ENCODE measurements at places on chromosomes 1 and 21.

GRCh38 chr1:230797376-230797920 is 50.3 kb downstream of the CAPN9 start:
- no peak for DNase-seq

- DNase-seq, result peak; percentile 84
These were observed 96.3 kb downstream of the BCAR3 start for GRCh38 chr1:93585059-93585966.

DNA sequence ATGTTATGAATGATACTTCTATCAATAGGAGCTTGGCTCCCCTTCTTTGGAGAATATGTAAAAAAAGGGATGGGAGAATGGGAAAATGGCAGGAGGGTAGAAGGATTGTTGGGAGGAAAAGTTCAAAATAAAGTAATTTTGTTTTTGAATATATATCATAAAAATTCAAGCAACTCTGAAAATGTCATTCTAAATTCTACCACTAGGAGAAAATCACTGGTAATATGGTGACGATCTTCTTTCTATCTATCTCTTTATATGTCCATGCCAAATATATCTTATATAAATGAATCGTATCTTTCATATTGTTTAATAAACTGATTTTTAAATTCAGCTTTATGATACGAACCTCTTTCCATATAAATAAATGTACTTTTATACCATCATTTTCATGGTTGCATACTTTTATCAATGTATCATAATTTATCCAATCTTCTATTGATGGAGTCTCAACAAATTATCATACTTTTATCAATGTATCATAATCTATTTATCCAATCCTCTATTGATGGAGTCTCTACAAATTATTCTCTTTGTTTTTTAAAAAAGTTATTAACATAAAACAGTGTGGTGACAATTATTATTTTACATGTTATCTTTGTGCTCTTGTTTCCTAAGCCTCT is 73.7 kb upstream of the MARK1 start:
- DNase-seq, result peak; percentile 8

- no peak for DNase-seq
These were observed 31.2 kb upstream of the ZNF697 start for GRCh38 chr1:119679223-119679622.

DNA sequence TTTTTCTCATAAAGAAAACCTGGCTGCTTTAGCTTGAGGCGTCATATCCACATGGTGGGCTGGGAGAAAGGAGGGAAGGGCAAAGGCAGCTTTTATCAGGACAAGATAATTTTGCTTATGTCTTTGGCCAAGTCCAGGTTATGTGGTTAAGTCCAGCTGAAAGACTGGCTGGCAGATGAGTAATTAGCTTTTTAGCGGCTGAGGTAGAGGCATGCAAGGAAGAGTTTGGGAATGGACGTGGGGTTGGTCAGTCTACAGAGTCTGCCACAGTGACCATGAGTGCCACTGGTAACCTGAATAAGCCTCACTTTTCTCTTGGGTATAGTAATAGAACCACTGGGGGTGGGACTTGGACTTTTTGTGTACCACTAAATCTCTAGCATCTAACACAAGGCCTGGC is 39.8 kb downstream of the NEK7 start:
- no peak for DNase-seq

DNA sequence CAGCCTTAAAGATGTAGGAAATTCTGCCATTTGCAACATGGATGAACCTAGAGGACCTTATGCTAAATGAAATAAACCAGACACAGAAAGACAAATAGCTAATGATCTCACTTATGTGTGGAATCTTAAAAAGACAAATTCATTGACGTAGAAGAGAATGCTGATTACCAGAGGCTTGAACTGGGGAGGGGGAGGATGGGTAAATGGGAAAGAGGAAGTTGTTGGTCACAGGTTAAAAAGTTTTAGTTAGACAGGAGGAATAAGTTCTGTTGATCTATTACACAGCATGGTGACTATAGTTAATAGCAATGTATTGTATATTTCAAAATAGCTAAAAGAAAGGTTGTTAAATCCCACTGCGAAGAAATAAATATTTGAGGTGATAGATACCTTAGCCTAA is 62.8 kb downstream of the PKN2 start:
- no peak for DNase-seq

DNA sequence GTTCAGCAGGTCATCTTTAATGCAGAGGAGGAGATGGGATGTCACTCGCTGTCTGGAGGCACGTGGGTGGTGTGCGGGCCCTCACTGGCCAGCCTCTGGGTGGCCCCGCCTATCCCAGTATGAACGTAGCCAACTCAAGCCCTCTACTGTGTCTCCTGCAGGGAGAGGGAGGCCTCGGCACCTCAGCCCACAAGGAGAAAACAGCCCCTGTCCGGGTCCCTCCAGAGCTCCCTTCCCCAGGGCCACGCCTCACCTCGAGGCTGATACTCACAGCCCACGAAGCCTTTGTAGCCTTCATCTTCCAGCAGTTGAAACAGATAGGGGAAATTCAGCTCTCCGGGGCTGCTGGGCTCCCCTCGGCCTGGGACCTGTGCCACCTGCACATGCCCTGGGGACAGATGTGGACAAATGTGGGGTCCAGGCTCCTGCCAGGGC is 2.6 kb downstream of the HYI start:
- DNase-seq, result no peak

DNA sequence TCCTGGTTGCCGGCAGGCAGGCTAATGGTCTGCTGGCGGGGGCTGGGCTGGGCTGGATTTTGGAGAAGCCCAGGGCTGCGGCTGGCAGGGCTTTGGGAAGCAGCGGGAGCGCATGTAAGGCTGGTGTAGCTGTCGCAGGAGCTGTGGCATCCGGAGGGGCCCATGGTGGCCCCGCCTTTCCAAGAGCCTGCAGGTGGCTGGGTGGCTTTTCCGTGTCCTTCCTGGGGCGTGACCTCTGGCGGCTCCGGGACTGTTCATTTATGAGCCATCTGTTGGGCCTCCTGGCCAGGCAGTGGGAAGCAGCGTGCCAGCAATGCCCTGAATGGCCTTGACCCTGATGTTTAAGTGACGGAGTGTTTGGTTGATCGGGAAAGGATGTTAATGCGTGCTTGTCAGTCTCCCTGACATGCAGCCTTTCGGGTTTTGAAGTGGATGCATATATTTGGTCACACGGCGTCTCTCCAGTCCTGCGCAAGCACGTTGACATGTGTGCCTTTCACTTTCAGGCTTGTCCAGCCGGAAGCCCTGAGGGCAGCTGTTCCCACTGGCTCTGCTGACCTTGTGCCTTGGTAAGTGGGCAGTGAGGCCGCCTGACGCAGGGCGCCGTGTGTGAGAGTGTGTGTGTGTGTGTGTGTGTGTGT is 38.5 kb downstream of the AGPAT3 start:
- DNase-seq, result no peak

- DNase-seq, result no peak
These were observed 27.6 kb downstream of the CTNNBIP1 start for GRCh38 chr1:9882296-9882944.

DNA sequence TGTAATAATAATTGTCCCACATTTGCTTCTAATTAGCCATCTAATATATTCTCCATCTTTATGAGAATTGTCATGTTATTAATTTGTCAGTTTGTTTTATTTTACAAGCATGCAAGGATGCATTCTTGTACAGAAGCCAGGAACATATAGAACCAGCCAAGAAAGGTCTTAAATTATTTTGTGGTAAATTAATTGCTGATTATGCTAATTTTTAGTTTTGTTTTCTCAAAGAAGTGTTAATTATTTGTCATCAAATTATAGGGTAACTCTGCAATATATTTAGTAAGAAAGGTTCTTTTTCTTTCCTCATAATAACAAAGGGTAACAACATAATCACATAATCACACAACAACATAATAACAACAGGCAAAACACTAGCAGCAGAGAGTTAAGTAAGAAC is 5.7 kb downstream of the CLIC6 start:
- DNase-seq, result no peak

DNA sequence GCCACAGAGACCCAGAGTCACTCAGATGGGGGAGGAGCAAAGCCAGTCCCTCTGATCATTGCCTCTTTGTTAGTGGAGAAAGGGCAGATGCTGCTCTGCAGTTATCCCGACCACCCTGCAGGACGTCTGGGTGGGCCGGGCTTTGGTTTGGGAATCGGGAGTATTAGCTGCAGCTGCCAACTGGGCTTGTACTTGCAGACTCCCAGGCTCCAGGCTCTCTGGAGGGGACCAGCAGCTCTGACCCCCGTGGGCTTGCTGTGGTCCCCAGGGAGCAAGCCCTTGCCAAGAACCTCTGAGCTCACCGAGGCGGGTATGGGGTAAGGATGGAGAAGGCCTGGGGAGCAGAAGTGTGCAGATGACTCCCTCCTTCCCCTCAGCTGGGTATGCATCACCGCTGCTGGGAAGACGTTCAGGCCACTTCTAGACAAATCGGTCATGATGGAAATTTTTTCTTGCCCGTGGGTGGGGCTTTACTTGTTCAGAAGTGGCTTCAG is 21.6 kb downstream of the MAPKAPK2 start:
- no peak for DNase-seq

GRCh38 chr1:185280589-185280988 is 36.5 kb downstream of the IVNS1ABP start:
- DNase-seq, result no peak

DNA sequence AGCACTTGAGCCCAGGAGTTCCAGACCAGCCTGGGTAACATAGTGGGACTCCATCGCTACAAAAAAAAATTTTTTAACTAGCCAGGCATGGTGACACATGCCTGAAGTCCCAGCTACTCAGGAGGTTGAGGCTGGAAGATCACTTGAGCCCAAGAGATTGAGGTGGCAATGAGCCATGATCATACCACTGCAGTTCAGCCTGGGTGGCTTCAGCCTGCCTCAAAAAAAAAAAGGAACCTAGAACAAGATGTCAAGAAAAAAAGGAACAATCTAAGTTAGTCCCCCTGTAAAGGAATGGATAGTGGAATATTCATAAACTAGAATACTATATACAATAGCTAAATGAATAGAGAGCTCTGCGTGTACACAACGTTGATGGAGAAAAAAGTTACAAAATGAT is 14.4 kb downstream of the NSL1 start:
- no peak for DNase-seq

DNA sequence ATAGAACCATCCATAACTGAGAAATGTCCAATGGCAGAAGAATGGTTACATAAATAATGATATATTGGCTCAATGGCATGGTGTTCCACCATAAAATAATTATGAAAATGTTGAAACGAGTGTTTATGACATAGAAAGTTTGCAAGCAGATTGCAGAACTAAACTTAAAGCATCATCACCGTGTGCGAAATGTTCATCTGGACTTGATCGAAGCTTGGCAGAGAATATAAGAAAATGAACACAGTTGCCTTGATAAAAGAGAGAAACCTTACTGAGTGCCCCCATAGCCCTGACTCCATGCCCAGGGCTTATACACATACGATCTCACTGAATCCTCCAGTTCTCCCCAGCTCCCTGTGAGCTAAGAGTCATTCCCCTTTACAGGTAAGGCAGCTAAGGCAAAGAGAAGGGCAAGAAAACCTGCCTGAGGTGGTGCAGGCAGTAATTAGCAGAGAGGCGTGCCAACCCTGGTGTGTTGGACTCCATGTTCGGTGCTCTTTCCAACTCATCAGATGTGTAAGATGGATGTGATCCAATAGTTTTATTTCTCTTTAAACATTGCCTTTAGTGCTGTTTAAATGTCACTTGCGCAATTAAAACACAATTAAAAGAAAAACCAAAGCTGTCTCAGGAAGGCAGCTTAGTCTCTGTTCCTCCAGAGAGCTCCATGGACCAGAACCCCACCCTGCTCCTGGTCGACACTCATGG is 21.8 kb upstream of the SPOCD1 start:
- DNase-seq, result no peak

- no peak for DNase-seq
These were observed 260.1 kb downstream of the VAV3 start for GRCh38 chr1:107704911-107705310.

DNA sequence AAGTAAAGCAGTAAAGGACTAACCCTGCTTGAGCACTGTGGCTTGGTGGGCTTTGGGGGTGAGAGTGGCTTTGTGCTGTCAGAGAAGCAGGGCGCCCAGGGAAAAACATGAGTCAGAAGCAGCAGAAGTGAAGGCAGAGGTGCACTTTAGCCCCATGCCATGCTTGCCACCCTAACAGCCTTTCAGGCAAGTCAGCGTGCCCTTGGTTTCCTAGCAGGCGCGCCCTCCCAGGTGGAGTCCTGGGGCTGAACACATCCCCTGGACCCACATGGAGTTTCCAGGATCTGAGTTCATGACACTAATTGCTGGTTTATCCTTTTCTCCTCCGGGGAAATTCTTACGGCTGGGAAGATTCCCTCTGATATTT is 106.6 kb downstream of the TLR5 start:
- DNase-seq, result no peak

GRCh38 chr1:75672528-75673393 is 51.7 kb upstream of the ACADM start:
- no peak for DNase-seq

DNA sequence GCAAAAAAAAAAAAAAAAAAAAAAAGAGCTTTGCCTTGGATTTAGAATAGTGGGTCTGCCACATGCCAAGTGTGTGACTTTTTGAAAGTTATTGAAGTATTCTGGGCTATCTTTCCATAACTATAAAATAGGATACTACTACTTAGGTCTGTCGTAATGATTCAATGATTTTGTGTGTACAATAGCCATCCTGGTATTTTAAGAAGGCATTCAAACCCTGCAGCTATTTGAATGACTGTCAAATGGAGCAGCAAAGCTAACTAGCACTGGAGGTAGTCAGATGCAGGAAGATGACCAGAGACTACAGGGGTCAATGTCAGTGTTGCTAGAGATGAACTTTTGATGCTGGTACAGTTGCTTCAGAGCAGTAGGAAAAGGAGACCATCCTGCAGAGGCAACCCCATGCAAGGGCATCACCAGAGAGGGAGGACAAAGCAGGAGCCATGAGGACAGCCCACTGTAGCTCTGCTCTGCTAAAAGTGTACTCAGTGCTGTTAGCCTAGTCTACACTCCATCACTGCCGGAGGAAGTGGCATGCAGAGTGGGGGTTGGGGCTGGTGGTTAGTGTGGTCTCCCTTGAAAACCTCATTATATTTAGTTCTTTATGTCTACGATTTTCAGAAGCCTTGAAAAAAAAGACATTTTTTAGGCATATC is 29.0 kb downstream of the DUSP10 start:
- no peak for DNase-seq
